ENCODE measurements at places on chromosomes 3 and 15.

GRCh38 chr3:48090166-48090939 is 74.1 kb upstream of the MAP4 start:
- peak overlapping the region; percentile 11 for H3K4me3 ChIP-seq
- H3K27ac ChIP-seq, result no peak overlapping the region
- peaks cover 22% of the 10 kb centered on the region for H3K4me1 ChIP-seq
- H3K27me3 ChIP-seq, result no peaks in the 10 kb centered on the region
- DNase-seq, result no peak
- H3K36me3 ChIP-seq, result peaks cover 7% of the 10 kb centered on the region

DNA sequence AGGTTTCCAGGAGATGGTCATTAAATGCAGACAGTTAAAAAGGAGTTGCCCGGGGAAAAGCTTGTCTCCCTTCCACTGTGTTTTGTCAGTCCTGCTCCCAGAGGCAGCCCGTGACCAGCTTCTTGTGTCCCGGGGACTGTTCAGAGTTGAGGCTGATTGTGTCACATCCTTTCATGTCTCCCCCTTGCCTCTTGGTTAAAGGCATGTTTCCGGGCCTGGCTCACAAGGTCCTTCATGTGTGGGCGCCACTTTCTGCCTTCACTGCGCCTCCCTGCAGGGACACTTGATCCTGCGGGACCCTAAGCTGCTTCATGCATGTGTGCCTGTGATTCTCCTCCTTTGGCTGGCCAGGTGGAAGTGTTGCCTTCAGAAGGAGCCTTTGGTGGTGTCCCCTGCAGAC is 9.2 kb downstream of the CHCHD6 start:
- H3K27ac ChIP-seq, result no peak overlapping the region
- H3K27me3 ChIP-seq, result no peaks in the 10 kb centered on the region
- peaks cover 8% of the 10 kb centered on the region for H3K4me1 ChIP-seq
- no peak overlapping the region for H3K4me3 ChIP-seq
- peaks cover 3% of the 10 kb centered on the region for H3K36me3 ChIP-seq

DNA sequence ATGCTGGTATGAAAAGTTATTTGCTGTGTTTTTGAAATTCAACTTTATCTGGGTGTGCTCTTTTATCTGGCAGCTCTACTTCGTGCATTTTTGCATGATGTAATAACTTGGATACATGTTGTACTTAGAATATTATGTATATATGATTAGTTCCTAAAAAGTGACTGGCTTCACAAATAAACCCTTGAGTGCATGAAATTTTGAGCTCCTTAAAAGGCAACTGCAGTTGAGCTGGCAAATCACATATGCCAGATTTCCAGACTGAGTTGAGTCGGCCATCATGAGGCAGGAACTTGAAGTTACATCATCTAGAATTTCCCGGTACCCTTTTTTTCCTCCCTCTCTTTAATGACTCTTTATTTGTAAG is 162.5 kb downstream of the FNDC3B start:
- DNase-seq, result no peak
- no peaks in the 10 kb centered on the region for H3K27me3 ChIP-seq
- no peaks in the 10 kb centered on the region for H3K4me1 ChIP-seq

- no peaks in the 10 kb centered on the region for H3K4me1 ChIP-seq
- DNase-seq, result no peak
- no peaks in the 10 kb centered on the region for H3K36me3 ChIP-seq
- H3K27ac ChIP-seq, result no peak overlapping the region
- no peak overlapping the region for H3K4me3 ChIP-seq
- H3K27me3 ChIP-seq, result no peaks in the 10 kb centered on the region
These were observed 406.2 kb upstream of the RARB start for GRCh38 chr3:25021816-25022215.

GRCh38 chr3:31531452-31531991 is 1.2 kb upstream of the STT3B start:
- peaks cover 10% of the 10 kb centered on the region for H3K36me3 ChIP-seq
- no peaks in the 10 kb centered on the region for H3K27me3 ChIP-seq
- H3K4me1 ChIP-seq, result peaks cover 26% of the 10 kb centered on the region

- no peak overlapping the region for H3K27ac ChIP-seq
- no peak for DNase-seq
- peaks cover 7% of the 10 kb centered on the region for H3K27me3 ChIP-seq
- H3K4me3 ChIP-seq, result no peak overlapping the region
These were observed 11.1 kb downstream of the GPR176 start for GRCh38 chr15:39909007-39909406.

DNA sequence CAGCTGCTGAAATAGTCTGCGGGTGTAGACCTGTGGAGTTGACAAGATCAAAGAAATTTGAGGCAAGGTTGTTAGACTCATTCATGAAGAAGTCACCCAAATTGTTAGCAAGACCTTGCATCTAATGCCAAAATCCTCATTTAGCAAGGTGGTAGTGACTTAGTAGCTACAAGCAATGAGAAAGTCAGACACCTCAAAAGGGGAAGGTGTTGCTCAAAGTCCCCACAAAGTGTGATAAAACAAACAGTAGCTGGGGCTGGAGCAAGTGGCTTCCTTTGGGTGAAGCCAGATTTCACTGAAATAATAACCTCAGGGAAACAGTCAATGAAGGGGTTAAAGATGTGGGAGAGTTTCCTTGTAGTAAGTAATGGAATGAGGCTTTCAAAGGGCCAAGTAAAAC is 44.9 kb downstream of the CD86 start:
- no peak for DNase-seq
- H3K4me3 ChIP-seq, result no peak overlapping the region
- peaks cover 42% of the 10 kb centered on the region for H3K4me1 ChIP-seq
- peaks cover 8% of the 10 kb centered on the region for H3K36me3 ChIP-seq

- no peaks in the 10 kb centered on the region for H3K36me3 ChIP-seq
- H3K4me1 ChIP-seq, result no peaks in the 10 kb centered on the region
- no peak overlapping the region for H3K27ac ChIP-seq
- H3K27me3 ChIP-seq, result peaks cover 10% of the 10 kb centered on the region
These were observed 174.4 kb upstream of the LINGO1 start for GRCh38 chr15:77807115-77807514.

DNA sequence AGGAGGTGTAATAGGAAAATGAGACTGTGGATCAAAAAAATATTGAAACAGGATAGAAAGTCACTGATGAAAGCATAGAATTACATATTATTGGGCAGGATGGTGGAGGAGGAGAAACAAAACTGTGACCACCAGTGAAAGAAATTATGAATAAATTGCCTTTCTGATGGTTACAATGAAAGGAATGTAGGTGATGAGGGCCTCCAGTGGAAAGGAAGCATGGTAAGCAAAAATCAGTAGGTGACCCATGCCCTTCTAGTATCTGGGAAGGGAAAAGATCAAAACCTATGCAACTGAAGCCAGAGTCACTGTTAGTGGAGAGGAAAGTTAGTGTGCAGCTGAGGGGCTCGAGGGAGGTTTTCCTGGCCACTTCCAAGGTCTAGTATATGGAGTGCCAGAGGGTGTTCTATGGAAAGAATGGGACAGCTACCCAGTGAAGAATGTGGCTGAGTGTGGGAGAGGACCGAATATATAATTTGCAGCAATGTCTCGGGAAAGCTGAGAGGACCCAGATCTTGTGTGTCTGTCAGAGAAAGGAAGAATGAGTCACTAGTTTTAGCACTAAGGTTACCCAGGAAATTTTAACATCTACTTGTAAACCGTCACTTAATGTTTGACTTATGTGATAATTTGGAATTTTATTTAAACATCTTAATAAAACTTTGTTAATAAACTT is 146.2 kb downstream of the NFKBIZ start:
- no peaks in the 10 kb centered on the region for H3K27me3 ChIP-seq
- H3K4me1 ChIP-seq, result peaks cover 68% of the 10 kb centered on the region
- H3K4me3 ChIP-seq, result peak overlapping the region; percentile 5
- DNase-seq, result no peak
- H3K27ac ChIP-seq, result peak overlapping the region; percentile 78

GRCh38 chr3:40574661-40575060 is 49.9 kb downstream of the ZNF621 start:
- DNase-seq, result no peak
- no peak overlapping the region for H3K27ac ChIP-seq
- H3K4me3 ChIP-seq, result no peak overlapping the region

DNA sequence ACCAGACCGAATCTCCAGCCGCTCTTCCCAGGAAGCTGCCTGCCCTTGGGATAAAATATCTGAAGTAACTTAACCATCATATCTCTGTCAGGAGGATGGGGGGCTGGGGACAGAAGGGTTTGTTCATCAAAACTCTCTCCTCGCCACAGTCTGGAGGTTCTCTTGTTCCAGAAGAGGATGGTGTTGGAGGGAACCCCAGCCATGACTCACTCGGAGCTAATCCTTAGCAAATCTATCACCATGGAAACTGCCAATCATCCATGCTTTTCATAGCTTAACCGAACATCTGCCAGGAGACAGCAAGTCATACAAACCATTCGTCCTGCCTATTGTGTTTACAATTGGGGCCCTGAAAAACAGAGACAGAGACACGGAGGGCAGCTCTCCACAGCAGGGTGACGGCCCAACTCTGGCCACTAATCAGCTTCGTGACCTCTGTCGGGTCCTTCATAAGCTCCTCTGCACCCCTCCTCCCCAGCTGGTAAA is 73.8 kb upstream of the HEG1 start:
- H3K36me3 ChIP-seq, result no peaks in the 10 kb centered on the region
- H3K27ac ChIP-seq, result no peak overlapping the region
- no peaks in the 10 kb centered on the region for H3K27me3 ChIP-seq
- H3K4me3 ChIP-seq, result no peak overlapping the region

GRCh38 chr15:50251638-50252182 is 13.8 kb downstream of the HDC start:
- no peak overlapping the region for H3K4me3 ChIP-seq
- no peaks in the 10 kb centered on the region for H3K27me3 ChIP-seq
- peaks cover 9% of the 10 kb centered on the region for H3K4me1 ChIP-seq
- no peaks in the 10 kb centered on the region for H3K36me3 ChIP-seq
- H3K27ac ChIP-seq, result no peak overlapping the region

- H3K4me3 ChIP-seq, result no peak overlapping the region
- DNase-seq, result no peak
- no peak overlapping the region for H3K27ac ChIP-seq
- peaks cover 9% of the 10 kb centered on the region for H3K27me3 ChIP-seq
- H3K36me3 ChIP-seq, result no peaks in the 10 kb centered on the region
These were observed 109.0 kb downstream of the SEC22A start for GRCh38 chr3:123310741-123311140.

GRCh38 chr3:108951820-108952501 is 1.7 kb downstream of the GUCA1C start:
- no peaks in the 10 kb centered on the region for H3K4me1 ChIP-seq
- H3K4me3 ChIP-seq, result no peak overlapping the region
- peaks cover 10% of the 10 kb centered on the region for H3K27me3 ChIP-seq
- no peak for DNase-seq
- H3K36me3 ChIP-seq, result no peaks in the 10 kb centered on the region

GRCh38 chr3:126083138-126083445 is 832 bp downstream of the SLC41A3 start:
- peak overlapping the region; percentile 85 for H3K27ac ChIP-seq
- DNase-seq, result no peak
- H3K27me3 ChIP-seq, result no peaks in the 10 kb centered on the region
- no peaks in the 10 kb centered on the region for H3K36me3 ChIP-seq
- peak overlapping the region; percentile 88 for H3K4me3 ChIP-seq

DNA sequence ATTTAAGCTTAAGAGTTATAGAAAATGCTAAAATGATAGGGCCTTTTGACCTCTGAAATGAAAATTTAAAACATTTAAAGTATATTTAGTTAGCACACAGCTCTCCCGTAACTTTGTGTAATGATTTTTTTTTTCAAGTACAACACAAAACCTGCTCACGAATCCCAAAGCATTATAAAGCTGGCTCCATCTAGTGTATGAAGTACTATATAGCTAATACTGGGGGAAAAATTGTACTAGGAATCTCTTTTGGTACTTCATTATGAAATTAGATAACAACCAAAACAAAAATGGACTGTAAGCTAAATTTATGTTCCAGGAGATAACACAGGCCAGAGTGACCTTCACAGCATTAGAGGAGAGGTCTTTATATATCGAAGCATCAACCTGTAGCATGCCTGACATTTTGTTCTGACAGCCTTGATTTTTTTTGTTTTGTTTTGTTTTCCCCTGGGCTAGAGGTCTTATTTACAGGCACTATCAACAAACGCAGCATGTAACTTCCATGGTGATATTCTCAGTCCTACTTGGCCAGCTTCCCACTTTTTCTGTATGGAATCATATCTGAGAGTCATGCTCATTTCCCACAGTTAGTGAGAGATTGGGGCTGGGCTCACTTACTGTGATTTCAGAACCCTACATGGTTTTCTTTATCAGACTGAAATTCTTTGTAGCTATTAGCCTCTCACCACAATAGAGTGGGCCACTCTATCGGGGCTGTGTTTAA is 116.3 kb downstream of the MITF start:
- H3K4me3 ChIP-seq, result no peak overlapping the region
- DNase-seq, result no peak
- H3K36me3 ChIP-seq, result no peaks in the 10 kb centered on the region

DNA sequence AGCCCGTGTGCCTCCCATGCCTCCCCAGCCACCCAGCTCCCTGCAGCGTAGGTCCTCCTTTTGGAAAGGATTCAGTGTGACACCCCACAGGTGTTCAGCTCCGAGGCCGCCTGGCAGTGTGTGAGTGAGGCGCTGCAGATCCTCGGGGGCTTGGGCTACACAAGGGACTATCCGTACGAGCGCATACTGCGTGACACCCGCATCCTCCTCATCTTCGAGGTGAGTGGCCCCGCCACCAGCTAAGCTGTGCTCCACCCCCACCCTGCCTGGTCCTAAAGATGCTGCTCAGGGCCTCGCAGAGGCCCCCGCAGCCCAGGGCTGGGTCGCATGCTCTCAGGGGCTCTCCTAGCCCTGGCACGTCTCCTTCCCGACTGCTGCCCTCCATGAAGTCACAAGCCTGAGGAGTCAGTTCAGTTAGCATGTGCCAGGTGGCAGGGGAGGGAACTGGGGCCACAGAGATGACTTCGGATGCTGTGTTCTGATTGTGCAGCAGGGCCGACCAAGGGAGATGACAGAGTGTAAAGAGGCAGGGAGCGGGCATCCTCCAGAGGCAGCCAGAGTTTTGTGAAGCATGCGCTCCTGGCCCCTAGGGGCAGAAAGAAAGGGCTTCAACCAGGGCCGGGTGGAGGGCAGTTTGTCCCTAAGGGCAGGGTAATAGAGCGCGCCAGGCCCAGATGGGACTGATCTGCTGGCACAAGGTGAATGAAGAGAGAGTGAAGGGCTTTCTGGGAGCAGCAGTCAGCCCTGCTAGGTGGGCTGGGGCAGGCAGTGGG is 26.8 kb downstream of the ACAD9 start:
- DNase-seq, result no peak
- H3K4me3 ChIP-seq, result no peak overlapping the region
- no peaks in the 10 kb centered on the region for H3K4me1 ChIP-seq
- peaks cover 81% of the 10 kb centered on the region for H3K36me3 ChIP-seq
- H3K27me3 ChIP-seq, result no peaks in the 10 kb centered on the region

DNA sequence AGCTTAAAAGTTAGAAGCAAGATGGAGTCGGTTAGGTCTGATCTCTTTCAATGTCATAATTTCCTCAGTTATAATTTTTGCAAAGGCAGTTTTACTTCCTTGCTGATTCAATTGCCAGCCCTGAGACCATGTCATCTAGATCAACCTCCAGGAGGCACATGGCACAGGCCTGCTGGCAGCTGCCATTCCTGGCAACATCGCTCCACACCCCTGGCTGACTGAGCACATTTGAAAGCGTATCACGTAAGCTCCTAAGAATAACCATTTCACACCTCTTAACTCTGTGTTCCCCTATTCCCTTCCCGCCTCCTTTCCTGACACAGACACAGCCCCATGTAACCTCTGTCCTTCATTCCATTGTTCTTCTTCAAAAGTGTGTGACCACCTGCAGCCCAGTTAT is 313.9 kb upstream of the CTNNB1 start:
- DNase-seq, result no peak
- H3K27me3 ChIP-seq, result no peaks in the 10 kb centered on the region
- H3K27ac ChIP-seq, result no peak overlapping the region
- no peaks in the 10 kb centered on the region for H3K4me1 ChIP-seq
- H3K36me3 ChIP-seq, result no peaks in the 10 kb centered on the region
